Ascending aorta (tissue), 2 donors: ENCODE measurements at places on chromosomes 3 and 15.

DNA sequence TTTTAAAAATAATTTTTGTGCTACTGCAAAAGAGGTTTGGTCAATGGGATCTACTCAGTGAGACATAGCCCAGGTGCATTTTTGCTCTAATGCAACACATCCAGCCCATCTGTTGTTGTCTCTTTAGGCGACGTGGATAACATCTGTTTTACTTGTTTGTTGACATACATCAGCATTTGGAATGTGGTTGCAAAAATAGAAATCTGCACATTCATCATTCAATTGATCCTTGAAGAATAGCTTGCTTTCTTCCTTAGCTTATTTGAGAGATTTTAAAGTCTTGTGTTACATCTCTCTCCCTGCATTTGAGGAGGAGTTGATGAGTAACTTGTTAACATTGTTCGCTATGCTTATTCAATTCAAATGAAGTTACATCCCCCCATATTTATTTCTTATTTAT lies 1202.3 kb downstream of the NSUN3 start:
- H3K4me1 ChIP-seq, result no peaks in the 10 kb centered on the region
- H3K27me3 ChIP-seq, result no peaks in the 10 kb centered on the region
- no peak for DNase-seq
- no peaks in the 10 kb centered on the region for H3K36me3 ChIP-seq
- H3K4me3 ChIP-seq, result no peak overlapping the region

GRCh38 chr15:35784745-35785144 lies 238.8 kb upstream of the DPH6 start:
- no peak for DNase-seq
- no peaks in the 10 kb centered on the region for H3K4me1 ChIP-seq
- H3K27ac ChIP-seq, result no peak overlapping the region
- no peaks in the 10 kb centered on the region for H3K36me3 ChIP-seq
- no peaks in the 10 kb centered on the region for H3K27me3 ChIP-seq

GRCh38 chr3:31810991-31811433 lies 170.1 kb downstream of the OSBPL10 start:
- H3K27me3 ChIP-seq, result no peaks in the 10 kb centered on the region
- H3K27ac ChIP-seq, result no peak overlapping the region
- H3K36me3 ChIP-seq, result no peaks in the 10 kb centered on the region
- H3K4me1 ChIP-seq, result peaks cover 2% of the 10 kb centered on the region
- no peak for DNase-seq
- H3K4me3 ChIP-seq, result no peak overlapping the region

DNA sequence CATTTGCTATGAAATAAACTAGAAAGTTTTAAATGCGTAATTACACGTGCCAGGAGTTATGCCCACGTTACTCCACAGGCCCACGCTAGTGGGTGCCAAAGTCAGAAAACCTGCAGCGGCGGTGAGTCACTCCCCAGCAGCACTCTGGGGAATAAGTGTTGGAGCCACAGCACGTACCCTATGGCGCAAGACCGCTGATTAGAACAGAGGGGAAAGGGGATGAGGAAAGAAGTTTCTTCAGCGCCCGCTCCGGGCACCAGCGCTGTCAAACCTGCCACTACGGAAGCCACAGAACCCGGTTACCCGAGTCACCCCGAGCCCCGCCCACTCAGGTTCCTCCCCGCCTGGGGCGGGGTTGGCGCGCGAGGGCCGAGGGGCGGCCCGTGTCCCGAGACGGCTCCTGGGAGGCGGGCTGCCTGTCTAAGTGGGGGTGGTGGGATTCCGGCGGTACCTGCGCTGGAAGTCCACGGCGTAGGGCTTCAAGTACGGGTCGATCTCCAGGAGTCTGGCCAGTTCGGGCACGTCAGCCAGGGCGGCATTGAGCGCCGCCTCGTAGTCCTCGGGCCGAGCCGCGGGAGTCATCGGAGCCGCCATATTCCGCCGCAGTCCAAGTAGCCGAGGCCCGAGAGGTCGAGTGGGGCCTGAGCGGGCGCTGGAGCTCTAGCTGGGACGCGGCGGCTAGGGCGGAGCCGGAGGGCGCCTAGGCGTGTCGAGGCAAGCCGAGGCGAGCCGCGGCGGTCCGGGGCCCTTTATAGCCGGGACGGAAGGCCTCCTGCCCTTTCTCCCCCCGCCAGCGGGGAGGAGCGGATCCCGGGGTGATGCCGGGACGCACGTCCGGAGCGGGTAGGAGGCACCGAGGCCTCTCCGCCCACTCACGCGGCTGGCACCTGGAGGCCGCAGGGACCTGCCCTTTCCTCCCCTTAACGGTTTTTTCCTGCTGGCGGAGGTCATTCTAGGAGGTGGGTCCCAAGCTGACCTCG lies at the start of gene GBE1:
Gene GBE1, minus strand, starts transcription at position 722 of the 980 bp plus-strand sequence. Its CDS starts 128 bp downstream, at position 594.
- H3K27me3 ChIP-seq, result no peaks in the 10 kb centered on the region
- peak within 1 kb of the TSS; percentile 81 for H3K4me3 ChIP-seq
- peak within 1 kb of the TSS; percentile 99 for H3K27ac ChIP-seq
- peaks cover 30% of the 10 kb centered on the region for H3K4me1 ChIP-seq

DNA sequence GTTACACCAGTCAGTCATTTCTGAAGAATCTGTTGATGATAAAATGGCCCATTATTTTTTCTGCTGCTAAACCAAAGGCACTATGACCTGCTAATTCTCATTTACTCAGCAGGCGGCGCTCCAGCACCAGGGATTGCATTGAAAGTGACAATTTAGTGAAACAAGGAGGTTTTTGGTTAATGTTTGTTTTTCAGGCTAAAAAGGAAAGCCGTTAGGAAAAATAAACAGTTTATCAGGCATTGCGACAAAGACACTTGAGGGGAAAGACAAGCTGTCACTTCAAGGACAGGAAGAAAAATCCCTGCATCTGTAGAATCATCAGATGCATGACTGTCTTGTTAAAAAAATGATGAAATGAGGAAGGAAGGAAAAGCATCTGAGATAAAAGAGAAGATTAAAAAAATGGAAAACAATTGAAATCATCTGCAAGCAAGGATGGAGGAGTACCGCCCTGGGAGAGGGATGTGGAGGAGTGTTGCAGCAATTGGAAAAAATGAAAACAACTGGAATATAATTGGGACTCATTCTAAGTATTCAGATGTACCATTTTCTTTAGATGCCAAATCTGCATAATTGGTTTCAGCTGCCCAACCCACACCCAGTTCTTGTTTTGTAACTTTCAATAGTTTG lies 54.0 kb downstream of the NR1D2 start:
- no peaks in the 10 kb centered on the region for H3K4me1 ChIP-seq
- peak; percentile 92 for DNase-seq
- no peaks in the 10 kb centered on the region for H3K36me3 ChIP-seq
- no peak overlapping the region for H3K4me3 ChIP-seq

DNA sequence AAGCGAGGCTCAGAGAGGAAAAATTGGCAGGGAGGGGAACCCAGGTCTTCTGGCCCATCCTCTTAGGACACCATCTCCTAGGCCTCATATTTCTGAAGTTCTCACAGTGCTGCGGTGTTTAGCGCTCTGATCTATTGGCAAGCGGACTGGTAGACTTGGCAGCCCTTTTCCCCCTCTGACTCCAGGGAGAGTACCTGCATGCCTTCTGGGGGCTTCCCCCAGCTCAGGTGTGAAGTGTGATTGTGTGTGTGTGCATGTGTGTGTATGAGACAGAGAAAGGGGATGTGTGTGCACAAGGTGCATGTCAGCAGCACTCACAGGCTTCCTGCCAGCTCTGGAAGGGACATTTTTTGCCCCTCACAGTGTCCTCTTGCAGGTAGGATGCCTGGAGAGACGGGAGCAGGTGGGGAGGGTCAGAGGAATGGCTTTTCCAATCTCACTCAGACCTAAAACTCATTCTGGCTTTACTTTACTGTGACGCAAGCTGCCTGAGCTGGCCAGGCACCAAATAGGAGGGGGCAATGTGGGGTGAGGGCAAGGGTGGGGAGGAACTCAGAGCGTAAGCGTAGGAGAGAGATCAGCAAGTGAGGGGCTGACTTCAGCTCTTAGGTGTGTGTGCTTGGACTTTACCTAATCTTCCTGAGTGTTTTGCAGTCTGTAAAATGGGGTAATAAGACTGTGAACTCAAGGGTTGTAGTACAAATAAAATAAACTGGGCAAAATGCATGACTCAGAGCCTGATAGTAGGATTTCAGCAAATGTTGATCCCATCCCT lies 4.0 kb upstream of the IL17RE start:
- no peak overlapping the region for H3K27ac ChIP-seq
- DNase-seq, result no peak
- H3K27me3 ChIP-seq, result no peaks in the 10 kb centered on the region
- peaks cover 6% of the 10 kb centered on the region for H3K4me1 ChIP-seq
- no peaks in the 10 kb centered on the region for H3K36me3 ChIP-seq

GRCh38 chr15:35674873-35675781 lies 129.2 kb upstream of the DPH6 start:
- no peaks in the 10 kb centered on the region for H3K27me3 ChIP-seq
- DNase-seq, result no peak
- no peaks in the 10 kb centered on the region for H3K36me3 ChIP-seq
- H3K4me3 ChIP-seq, result no peak overlapping the region
- peaks cover 3% of the 10 kb centered on the region for H3K4me1 ChIP-seq

DNA sequence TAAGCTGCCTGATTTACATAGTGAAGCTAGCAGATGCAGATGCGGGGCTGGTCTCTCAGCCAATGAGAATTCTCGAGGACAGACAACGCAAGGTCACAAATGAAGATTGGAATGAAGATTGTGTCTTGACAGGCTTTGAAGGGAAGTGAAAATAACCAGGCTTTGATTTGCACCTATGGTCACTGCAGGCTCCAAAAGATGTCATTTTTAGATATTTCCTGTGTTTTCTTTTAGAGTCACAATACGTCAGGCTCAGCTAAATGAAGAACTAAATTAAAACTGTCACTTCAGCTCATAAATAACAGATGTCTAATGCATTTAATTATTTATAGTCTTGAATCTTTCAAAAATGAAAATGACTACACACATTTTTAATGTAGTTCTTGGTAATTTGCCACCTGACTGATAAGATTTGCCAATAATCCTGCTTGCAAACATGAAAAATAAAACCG lies 99.5 kb downstream of the SQOR start:
- H3K27ac ChIP-seq, result no peak overlapping the region
- no peaks in the 10 kb centered on the region for H3K36me3 ChIP-seq
- H3K4me1 ChIP-seq, result no peaks in the 10 kb centered on the region

DNA sequence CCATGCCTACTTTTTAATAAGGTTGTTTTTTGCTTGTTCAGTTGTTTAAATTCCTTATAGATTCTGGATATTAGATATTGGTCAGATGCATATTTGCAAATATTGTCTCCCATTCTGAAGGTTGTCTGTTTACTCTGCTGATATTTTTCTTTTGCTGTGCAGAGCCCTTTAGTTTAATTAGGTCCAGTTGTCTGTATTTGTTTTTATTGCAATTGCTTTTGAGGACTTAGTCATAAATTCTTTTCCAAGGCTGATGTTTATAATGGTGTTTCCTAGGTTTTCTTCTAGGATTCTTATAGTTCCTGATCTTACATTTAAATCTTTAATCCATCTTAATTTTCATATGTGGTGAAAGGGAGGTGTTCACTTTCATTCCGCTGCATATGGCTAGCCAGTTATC lies 77.4 kb downstream of the PTPRG start:
- no peaks in the 10 kb centered on the region for H3K36me3 ChIP-seq
- no peak overlapping the region for H3K27ac ChIP-seq
- no peaks in the 10 kb centered on the region for H3K4me1 ChIP-seq
- DNase-seq, result no peak

- DNase-seq, result no peak
- H3K36me3 ChIP-seq, result no peaks in the 10 kb centered on the region
- no peaks in the 10 kb centered on the region for H3K4me1 ChIP-seq
- no peaks in the 10 kb centered on the region for H3K27me3 ChIP-seq
Observed at GRCh38 chr3:18778598-18778997, 353.5 kb upstream of the SATB1 start.

DNA sequence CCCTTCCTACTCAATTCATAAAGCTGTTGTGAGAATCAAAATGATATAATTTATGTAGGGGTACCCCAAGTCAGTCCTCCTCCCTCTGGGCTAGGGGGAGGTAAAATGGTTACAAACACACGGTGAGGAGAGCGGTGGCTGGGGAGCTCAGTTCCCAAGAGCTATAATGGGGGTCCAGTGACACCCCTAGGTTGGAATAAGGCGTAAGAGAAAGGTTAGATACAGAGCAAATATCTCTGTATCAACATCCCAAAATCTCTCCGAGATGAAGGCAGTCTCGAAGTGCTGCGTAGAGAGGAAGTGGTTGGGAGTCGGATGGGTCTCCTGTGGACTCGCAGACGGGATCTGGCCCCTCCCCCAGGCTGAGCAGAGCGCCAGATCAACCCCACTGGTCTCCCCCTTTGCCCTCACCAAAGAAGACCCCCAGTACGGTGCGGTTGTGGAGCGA lies 1.8 kb downstream of the DUOX2 start:
- no peaks in the 10 kb centered on the region for H3K36me3 ChIP-seq
- DNase-seq, result no peak
- H3K4me3 ChIP-seq, result peak overlapping the region; percentile 36
- peaks cover 10% of the 10 kb centered on the region for H3K27me3 ChIP-seq
- H3K4me1 ChIP-seq, result peaks cover 7% of the 10 kb centered on the region

- DNase-seq, result no peak
- H3K27ac ChIP-seq, result no peak overlapping the region
- H3K36me3 ChIP-seq, result no peaks in the 10 kb centered on the region
- H3K27me3 ChIP-seq, result no peaks in the 10 kb centered on the region
- H3K4me1 ChIP-seq, result no peaks in the 10 kb centered on the region
Observed at GRCh38 chr3:95705786-95706418, 1108.5 kb upstream of the EPHA6 start.

DNA sequence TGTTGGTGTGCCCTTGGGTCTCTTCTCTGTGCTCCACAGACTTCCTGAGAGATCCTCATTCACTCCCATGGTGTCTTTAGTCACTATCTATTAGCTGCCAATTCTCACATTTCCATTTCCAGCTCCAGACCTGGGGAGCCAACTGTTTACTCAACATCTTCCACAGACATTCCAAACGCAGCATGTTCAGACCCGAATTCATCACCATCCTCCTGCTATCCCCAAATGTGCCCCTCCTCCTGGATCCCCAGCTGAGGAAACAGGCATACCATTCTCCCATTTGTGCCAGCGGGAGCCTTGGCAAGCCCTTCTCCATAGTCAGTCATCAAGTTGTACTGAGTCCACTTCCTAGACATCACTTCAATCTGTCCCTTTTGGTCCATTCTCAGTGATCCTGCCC lies 67.1 kb downstream of the TAMM41 start:
- H3K4me3 ChIP-seq, result no peak overlapping the region
- no peaks in the 10 kb centered on the region for H3K36me3 ChIP-seq
- H3K4me1 ChIP-seq, result no peaks in the 10 kb centered on the region

GRCh38 chr3:152073267-152073666 lies 195.5 kb upstream of the MBNL1 start:
- H3K36me3 ChIP-seq, result no peaks in the 10 kb centered on the region
- peaks cover 3% of the 10 kb centered on the region for H3K4me1 ChIP-seq
- no peaks in the 10 kb centered on the region for H3K27me3 ChIP-seq
- H3K27ac ChIP-seq, result no peak overlapping the region

- H3K27ac ChIP-seq, result no peak overlapping the region
- H3K4me3 ChIP-seq, result no peak overlapping the region
- H3K27me3 ChIP-seq, result no peaks in the 10 kb centered on the region
- no peaks in the 10 kb centered on the region for H3K36me3 ChIP-seq
Observed at GRCh38 chr3:192899540-192899982, 18.1 kb downstream of the MB21D2 start.

GRCh38 chr3:44339181-44340057 lies 853 bp downstream of the TCAIM start:
- H3K27me3 ChIP-seq, result no peaks in the 10 kb centered on the region
- H3K4me3 ChIP-seq, result peak overlapping the region; percentile 84
- peaks cover 4% of the 10 kb centered on the region for H3K4me1 ChIP-seq
- no peaks in the 10 kb centered on the region for H3K36me3 ChIP-seq

- no peaks in the 10 kb centered on the region for H3K4me1 ChIP-seq
- DNase-seq, result no peak
- H3K36me3 ChIP-seq, result peaks cover 50% of the 10 kb centered on the region
Observed at GRCh38 chr3:58519668-58520402, 17.2 kb downstream of the ACOX2 start.
